Uterus (tissue), 4 donors: ENCODE measurements at places on chromosomes 6 and 20.

- no peak for DNase-seq
Observed at GRCh38 chr6:150345781-150346180, 23.0 kb upstream of the IYD start.

DNA sequence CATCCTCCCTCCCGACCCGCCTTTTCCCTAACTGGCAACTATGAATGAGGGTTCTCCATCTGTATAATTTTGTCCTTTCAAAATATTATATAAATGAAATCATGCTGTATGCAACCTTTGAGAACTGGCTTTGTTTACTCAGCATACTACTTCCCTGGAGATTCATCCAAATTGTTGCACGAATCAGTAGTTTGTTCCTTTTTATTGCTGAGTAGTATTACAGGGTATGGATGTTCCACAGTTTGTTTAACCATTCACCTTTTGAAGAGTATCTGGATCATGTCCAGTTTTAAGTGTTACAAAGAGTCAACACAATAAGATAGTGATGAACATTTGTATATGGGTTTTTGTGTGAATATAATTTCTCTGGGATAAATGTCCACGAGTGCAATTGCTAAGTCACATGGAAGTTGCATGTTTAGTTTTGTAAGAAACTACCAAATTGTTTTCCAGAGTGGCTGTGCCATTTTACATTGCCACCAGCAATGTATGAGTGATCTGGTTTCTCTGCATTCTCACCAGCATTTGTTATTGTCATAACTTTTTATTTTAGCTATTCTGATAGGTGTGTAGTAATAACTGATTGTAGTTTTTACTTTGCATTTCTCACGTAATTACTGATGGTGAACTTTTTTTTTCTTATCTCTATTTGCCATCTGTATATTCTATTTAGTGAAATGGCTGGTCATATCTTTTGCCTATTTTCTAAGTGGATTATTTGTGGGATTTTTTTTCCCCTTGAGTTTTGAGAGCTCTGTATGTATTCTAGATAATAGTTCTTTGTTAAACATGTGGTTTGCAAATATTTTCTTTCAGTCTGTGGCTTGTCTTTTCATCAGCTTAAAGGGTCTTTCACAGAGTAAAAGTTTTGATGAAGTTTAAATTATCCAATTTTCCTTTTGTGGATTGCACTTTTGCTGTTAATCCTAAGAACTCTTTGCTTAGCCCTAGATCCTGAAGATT lies 14.4 kb upstream of the RNF24 start:
- DNase-seq = no peak

GRCh38 chr6:7992002-7992815 lies 72.0 kb downstream of the BLOC1S5 start:
- peak; percentile 50 for DNase-seq

GRCh38 chr6:34425132-34425497 lies 754 bp downstream of the RPS10 start:
- no peak for DNase-seq

DNA sequence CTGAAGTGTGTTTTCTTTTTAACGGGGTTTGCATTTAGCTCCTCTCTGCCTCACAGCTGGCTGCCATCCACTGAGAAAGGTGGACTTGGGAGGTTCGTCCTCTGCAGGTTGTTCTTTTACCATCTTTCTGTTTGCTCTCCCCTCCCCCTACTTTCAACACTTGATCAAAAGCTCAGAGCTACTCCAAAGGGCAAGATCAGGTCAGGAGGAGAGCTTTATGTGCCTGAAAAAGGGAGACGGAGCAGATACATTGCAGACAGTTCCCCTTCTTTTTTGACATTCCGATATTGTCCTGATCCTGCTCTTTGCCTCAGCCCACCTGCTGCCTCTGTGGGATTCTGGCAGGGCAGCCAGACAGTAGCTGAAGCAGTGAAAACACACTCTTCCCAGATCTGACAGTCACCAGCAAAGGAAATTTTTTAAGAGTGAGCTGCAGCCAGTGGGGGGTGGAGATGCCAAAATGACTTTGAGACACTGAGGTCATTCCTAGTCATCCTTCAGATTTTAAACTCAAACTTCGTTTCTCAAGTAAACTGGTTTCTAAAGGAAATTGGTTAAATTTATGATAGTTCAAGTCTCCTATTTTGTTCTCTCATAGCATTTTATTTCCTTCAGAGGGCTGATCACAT lies 26.5 kb downstream of the SMLR1 start:
- DNase-seq = no peak

DNA sequence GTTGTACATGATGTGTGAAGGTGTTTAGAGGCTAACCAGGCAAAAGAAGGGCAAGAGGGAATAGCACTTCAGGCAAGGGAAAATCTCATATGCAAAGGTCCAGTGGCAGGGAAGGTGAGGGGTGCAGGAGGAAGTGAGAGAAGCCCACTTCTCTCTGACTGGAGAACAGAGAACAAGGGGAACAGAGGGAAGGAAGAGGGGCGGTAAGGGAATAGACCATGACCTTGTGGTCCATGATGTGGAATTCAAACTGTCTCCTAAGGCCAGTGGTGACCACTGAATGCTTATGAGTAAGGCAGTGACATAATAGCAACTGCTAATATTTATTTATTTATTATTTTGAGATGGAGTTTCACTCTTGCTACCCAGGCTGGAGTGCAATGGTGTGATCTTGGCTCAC lies 20.6 kb upstream of the SLC9A8 start:
- DNase-seq = no peak

DNA sequence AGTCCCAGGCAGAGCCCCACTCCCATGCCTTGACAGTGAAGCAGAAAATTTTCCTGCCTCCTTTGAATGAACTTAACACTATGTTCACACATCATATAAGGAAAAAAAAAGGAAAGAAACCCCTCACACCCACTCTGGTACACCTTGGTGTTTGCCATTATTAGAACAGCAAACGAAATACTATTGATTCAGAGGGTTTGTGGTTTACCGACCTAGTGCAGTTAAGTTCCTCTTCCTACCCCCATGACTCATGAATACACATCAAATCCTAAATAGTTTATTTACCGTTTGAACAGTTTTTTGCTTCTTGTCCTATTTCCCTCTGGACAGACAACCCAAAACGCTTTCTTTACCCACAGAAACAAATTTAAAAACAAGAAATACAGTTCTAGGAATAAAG lies 237.7 kb downstream of the FOXA2 start:
- no peak for DNase-seq

- DNase-seq = no peak
Observed at GRCh38 chr6:131640576-131640975, 3.5 kb downstream of the ENPP3 start.

DNA sequence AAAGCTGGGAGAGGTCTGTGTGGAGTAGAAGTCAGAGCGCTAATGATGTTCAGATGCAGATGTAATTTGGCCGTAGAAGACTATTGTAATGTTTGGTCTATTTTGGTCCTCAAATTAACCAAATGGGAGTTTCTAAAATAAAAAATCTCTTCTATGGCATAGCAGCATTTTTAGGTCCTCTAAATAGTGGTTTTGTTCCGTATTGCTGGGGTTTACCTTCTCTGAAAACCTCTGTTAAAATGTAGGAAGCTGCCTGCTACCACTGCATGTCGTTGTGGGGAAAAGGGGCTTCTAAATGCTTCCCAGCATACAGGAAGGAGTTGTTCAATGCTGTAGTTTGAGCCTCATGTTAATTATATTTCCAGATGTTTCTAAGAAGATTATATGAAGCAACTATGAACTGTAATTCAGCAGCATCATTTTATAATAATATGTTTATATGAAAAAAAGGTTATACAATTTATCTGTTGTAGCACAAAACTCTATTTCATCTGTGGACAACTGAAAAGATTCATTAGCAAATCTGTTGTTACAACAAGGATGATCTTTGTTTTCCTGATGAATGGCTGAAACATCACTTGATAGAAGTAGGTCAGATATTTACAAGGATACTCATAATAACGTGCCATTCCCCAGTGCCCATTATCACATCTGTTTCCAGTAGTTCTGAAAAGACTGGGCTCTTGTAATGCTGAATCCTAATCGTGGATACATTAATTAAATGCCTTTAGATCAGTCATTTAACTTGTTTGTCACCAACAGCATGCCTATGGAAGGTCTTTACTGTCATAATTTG lies 256.6 kb downstream of the TBC1D7 start:
- no peak for DNase-seq

DNA sequence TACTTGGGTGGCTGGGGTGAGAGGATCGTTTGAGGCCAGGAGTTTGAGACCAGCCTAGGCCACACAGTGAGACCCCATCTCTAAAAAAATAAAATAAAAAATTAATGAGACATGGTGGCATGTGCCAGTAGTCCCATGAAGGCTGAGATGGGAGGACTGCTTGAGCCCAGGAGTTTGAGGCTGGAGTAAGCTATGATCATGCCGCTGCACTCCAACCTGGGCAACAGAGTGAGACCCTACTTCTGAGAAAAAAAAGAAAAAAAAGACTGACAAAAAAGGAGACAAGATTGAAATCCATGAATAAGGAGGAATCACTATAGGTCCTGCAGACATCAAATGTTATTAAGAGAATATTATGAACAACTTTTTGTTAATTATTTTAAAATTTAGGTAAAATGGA lies 23.7 kb upstream of the BPHL start:
- no peak for DNase-seq

GRCh38 chr6:11023032-11023431 lies 21.1 kb downstream of the ELOVL2 start:
- no peak for DNase-seq

DNA sequence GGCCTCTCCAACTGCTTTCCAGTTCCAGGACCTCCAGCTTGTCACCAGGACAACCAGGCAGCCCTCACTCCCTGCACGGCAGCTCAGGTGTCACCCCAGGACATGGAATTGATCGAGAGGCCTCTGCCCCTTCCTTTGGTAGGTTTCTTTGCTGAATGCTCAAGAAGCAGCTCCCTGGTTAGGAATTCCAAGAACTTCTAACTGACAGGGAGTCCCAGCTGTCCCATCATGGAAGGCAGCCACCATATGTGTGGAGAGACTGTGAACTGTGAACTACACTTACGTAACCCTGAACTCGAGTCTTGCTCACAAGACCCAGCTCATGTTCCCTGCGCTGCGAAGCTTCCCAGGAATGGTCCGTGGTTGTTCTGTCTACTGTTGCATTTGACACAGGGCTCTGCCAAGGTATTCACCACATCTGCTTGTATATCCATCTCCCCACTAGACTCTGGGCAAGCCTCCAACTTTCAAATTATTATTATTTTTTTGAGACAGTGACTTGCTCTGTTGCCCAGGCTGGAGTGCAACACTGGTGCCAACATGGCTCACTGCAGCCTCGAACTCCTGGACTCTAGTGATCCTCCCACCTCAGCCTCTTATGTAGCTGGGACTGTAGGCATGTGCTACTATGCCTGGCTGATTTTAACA lies 35.7 kb downstream of the MGME1 start:
- DNase-seq = no peak

GRCh38 chr6:16510245-16510644 lies 251.0 kb downstream of the ATXN1 start:
- no peak for DNase-seq

GRCh38 chr6:117498159-117498558 lies 15.7 kb downstream of the DCBLD1 start:
- no peak for DNase-seq

GRCh38 chr6:106064142-106064541 lies 22.0 kb upstream of the PRDM1 start:
- no peak for DNase-seq

DNA sequence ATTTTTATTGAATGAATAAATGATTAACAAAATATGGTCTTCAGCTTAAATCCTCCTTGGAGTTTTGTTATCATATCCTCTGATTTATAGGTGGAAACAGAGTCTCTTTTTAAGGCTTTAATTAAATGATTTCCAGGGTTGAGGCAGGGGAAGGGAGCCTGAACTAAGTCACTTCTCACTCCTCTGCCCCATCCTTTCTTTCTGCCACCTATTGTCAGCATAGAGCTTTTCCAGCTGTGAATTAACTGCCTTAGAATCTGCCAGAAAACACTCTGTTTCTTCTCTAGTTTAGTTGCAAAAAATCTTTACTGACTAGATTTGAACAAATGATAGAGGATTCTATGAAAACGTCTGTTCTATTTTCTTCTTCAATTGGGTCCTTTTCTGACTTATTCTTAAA lies 9.8 kb downstream of the OGFRL1 start:
- DNase-seq = no peak

- no peak for DNase-seq
Observed at GRCh38 chr6:130309028-130309427, 56.8 kb upstream of the TMEM200A start.

DNA sequence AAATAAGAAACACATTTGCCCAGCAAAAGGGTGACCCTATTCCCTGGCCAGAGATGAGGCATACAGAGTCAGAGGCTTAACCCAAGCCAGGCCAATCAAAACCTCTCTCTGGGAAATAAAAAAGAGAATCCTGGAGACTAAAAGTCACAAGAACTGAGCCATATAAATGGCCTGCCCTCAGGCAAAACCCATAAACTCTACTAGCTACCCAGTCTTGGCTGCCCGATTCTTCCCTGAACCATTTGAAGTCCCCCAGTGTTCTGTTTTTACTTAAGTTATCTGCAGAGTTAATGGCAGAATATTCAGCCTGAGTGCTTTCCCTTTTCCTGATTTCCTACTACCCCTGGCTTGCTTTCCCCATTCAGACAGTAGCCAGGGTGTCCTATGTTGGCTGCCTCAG lies 13.9 kb downstream of the KCNK15 start:
- DNase-seq = no peak
